ENCODE measurements at places on chromosomes 1 and 21. TPM values are rescaled to one million over a fixed set of nuclear protein-coding genes. Genes with fewer than 3 reads are reported as not detected.

The KCTD3 gene
- polyA plus RNA-seq = 20.0 TPM

The SLAMF1 gene
- polyA plus RNA-seq = not detected

The SLC45A1 gene
- 1.7 TPM for polyA plus RNA-seq

DNA sequence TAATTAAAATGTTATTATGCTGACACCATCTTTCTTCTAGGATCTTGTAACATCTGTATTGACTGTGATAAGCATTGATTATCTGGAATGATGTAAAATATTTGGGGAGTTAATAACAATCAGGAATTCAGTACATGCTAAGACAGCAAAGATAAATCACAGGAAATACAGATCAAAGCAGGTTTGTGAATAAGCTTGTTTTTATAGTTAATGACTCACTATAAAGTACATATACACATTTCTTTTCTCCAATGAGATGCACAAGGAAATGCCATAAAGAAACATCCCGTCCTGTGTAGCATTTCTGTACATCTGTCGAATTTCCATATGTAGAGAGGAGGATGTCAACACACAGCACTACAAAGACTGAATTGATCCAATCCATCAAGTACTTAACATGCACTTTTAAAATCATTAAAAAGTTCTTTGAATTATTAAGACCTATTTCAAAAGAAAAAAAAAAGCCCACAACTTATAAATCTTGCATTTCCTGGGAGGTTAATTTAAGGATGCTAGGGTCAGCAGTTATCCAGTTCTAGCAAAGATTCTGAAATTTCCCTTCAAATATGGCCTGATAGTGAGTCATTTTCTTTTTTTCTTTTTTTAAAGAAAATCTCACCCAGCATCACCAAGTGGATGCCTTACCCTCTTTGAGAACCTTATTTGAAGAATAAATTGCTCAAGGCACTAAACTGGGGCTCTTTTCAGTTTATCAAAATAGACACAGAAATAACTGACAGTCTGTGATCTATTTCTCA lies 243.2 kb upstream of the NR5A2 start:
- H3K4me1 ChIP-seq = peaks cover 41% of the 10 kb centered on the region
- peak overlapping the region; percentile 63 for H3K27ac ChIP-seq
- H3K36me3 ChIP-seq = no peaks in the 10 kb centered on the region
- H3K4me3 ChIP-seq = no peak overlapping the region
- no peaks in the 10 kb centered on the region for H3K27me3 ChIP-seq

GRCh38 chr1:146036241-146036964 lies 14.9 kb upstream of the HJV start:
- no peaks in the 10 kb centered on the region for H3K27me3 ChIP-seq
- peak overlapping the region; percentile 52 for H3K4me3 ChIP-seq
- no peak overlapping the region for H3K27ac ChIP-seq
